Activated CD8-positive, alpha-beta memory T cell treated with anti-CD3 and anti-CD28 coated beads for 24 hours (primary cell): ENCODE measurements at places on chromosomes 1 and 21.

- no peak for DNase-seq
These were observed 614.5 kb upstream of the ADGRL2 start for GRCh38 chr1:81186261-81186660.

GRCh38 chr1:15538771-15539170 lies 12.1 kb downstream of the DNAJC16 start:
- DNase-seq = no peak

GRCh38 chr1:2202008-2202575 lies 7.5 kb upstream of the FAAP20 start:
- DNase-seq = no peak

- no peak for DNase-seq
These were observed 727.8 kb upstream of the ADAMTS5 start for GRCh38 chr21:27694667-27695066.

DNA sequence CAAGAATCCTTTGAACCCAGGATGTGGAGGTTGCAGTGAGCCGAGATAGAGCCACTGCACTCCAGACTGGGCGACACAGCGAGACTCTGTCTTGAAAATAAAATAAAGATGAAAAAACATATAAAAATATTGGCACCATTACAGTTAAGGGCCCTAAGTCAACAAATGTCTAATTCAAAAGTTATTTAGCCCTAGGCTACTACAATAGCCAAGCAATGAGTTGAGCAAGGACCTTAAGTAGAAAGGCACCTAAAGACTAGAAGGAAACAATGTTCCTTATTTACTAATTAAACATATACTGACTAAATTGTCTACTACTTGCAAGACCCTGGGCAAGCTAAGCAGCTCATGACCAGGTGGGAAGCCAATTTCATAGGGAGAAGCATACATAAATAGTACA lies 4.1 kb downstream of the PIK3R3 start:
- no peak for DNase-seq

GRCh38 chr1:192787914-192788585 lies 20.8 kb upstream of the RGS2 start:
- DNase-seq = no peak

GRCh38 chr21:41921021-41921420 lies 32.8 kb downstream of the C2CD2 start:
- no peak for DNase-seq

DNA sequence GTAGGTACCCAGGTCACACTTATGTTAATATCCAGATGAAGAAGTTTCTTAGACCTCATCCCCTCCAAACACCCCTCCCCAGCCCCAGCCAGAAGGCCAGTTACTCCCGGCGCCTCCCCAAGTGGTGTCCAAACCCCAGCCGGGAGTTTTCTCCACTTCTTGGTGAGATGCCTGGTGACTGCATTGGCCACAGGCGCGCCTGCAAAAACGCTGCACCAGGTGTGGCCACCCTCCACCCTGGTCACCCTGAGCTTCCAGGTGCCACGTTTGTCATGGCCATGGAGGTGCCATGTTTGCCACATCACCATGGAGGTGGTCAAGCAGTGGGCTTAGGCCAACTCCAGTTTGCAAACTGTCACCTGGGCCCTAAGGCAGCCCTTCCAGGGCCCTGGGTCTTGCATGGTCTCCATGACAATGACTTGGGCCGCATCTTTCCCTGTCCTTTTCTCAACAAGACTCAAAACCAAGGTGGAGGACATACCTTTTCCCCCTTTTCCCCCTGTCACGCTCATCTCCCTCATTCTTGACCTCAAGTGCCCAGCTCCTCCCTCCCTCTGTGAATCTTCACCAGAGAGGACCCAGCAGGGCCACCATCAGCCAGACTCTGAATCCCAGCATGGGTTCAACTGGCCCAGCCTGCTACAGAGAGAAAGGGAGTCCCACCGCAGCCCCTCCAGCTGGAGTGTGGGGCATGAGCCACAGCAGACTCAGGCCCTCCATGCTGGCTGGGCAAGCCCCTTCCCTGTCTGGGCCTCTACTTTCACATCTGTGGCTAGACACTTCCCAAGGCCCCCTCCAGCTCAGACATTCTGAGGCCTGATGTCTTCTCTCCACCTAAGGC lies 125.9 kb upstream of the ZBTB40 start:
- no peak for DNase-seq

- DNase-seq = no peak
These were observed 505.1 kb upstream of the USP24 start for GRCh38 chr1:55720261-55720660.

DNA sequence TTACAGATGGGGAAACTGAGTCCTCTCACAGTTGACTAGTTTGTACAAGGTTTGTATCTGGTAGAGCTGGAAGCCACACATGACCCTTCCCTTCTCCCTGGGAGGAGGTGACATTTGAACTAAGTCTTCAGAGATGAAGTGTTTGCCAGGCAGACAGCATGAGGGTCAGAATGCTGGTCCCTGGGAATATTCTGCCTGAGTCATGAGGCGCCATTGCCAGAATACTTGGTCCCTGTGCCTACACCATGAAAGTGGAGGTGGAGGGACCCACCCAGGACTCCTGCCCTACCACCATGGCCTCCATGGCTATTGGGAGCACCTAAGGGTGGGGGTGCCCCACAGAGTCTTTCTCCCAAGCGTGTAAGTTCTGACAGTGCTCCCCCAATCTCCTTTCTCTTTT lies 7.0 kb downstream of the RPS6KA1 start:
- no peak for DNase-seq

DNA sequence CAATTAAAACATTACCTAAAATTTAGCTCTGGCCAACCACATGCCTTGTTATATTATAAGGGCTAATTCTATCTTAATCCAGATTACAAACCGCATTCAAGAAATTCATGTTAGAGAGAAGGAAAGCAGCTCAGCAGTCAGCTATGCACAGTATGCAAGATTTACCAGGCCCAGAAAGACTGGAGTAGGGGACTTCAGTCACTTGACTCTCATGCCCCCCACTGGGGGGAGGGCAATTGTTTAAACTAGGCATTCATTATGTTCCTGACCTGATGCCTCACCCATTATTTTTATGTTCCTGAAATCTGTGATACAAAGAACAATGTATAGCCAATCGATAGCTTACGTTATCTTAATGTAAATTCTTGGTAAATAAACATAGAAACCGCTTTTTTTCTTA lies 96.9 kb downstream of the ZNF644 start:
- DNase-seq = no peak
